ENCODE measurements at places on chromosomes 16 and 17.

DNA sequence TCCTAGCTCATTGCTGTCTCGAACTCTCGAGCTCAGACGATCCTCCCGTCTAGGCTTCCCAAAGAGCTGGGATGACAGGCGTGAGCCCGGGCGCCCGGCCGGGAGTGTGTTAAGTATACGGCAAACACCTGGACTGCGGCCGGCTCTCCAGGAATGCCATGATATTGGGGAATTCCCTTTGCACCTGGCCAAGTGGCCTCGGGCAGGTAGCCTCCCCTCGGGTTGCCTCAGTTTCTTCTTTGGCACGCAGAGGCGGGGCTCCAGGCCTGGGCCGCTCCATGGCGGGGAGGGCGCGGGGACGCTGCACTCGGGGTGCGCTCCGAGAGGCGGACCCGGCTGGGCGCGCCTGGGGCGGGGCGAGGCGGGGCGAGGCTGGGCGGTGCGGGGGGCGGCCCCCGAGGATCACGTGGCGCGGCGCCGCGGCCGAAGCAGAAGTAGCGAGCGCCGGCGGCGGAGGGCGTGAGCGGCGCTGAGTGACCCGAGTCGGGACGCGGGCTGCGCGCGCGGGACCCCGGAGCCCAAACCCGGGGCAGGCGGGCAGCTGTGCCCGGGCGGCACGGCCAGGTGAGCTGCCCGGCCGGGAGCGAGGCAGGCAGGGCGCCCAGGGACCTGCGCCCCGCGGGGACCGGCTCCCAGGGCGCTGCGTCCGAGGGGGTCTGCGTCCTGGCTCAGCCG, at the start of gene PLCG2:
PLCG2 (plus strand) TSS at position 431 of the 675 bp plus-strand sequence. CDS start 6,699 bp downstream, outside the sequence.
- DNase-seq: peak; percentile 87

GRCh38 chr16:85173146-85173980, 61.1 kb upstream of the CIBAR2 start:
- peak; percentile 86 for DNase-seq

DNA sequence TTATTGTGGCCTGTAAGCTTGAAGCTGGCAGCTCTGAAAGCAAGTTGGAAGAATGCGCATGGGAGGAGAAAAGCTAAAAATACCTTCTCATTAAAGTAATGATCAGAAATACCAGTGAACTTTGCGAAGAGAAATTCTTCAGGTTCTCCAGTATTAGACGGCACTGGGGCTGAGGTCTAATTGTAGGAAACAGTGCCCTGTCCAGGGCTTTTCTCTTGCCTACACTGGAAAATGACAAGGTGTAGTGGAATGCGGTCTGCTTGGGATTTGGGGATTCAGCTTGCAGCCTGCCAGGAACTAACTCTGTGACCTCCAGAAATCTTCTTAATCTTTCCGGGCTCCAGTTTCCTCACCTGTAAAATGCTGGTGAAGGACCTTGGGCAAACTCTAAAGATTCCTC, 53.3 kb upstream of the KCNJ16 start:
- peak; percentile 7 for DNase-seq

DNA sequence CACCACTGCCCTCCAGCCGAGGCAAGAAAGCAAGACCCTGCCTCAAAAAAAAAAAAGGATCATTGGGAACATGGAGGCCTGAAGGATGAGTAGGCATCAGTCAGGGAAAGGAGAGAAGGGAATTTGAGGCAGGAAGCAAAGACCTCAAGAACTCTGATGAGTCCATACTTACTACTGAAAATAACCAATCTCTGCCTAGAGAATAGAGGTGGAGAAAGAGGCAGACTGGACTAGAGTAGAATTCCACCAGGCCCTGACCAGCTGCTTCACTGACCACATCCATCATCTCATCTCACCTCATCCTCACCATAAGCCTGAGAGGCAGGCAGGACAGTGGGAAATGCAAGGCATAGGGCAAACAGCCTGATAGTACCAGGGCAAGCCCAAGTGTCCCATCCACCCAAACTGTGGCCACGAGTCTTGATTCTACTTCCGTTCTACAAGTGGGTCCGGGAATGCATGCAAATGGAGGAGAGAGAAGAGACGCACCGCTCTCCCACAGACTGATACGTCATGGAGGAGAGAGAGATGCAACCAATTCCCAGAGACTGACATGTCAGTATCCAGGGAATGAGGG, 17.1 kb downstream of the ANKRD11 start:
- no peak for DNase-seq

GRCh38 chr16:29992344-29992967, 3.0 kb downstream of the HIRIP3 start:
- peak; percentile 56 for DNase-seq

GRCh38 chr16:20285993-20286499, 41.3 kb downstream of the GP2 start:
- DNase-seq: no peak

GRCh38 chr17:30361766-30362279, 16.9 kb upstream of the CPD start:
- DNase-seq: no peak

DNA sequence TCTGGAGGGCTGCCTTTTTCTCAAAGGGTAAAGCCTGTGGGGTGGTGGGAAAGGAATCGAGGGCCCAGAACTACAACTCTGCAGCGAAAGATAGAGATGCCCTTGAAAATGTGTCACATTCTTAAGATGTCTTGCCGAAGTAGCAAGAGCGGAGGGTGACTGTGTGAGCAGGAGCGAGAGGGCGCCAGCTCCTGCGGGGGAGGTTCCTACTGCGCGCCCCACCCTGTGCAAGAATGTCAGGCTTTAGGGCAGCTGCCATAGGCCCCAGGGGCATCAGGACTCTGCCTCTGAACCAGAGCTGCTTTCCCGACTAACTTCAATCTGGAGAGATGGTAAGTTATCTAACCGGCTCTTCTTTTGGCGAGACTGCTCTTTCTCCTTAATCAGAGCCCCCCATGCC, 11.8 kb upstream of the ITGAE start:
- DNase-seq: no peak

- DNase-seq: no peak
These were observed 858 bp upstream of the ASPSCR1 start for GRCh38 chr17:81976332-81977210.

All from cardiac muscle cell (in vitro differentiated cells and primary cell).